Left ventricle myocardium inferior (tissue), 1 donor: ENCODE measurements at places on chromosomes 13 and 19.

DNA sequence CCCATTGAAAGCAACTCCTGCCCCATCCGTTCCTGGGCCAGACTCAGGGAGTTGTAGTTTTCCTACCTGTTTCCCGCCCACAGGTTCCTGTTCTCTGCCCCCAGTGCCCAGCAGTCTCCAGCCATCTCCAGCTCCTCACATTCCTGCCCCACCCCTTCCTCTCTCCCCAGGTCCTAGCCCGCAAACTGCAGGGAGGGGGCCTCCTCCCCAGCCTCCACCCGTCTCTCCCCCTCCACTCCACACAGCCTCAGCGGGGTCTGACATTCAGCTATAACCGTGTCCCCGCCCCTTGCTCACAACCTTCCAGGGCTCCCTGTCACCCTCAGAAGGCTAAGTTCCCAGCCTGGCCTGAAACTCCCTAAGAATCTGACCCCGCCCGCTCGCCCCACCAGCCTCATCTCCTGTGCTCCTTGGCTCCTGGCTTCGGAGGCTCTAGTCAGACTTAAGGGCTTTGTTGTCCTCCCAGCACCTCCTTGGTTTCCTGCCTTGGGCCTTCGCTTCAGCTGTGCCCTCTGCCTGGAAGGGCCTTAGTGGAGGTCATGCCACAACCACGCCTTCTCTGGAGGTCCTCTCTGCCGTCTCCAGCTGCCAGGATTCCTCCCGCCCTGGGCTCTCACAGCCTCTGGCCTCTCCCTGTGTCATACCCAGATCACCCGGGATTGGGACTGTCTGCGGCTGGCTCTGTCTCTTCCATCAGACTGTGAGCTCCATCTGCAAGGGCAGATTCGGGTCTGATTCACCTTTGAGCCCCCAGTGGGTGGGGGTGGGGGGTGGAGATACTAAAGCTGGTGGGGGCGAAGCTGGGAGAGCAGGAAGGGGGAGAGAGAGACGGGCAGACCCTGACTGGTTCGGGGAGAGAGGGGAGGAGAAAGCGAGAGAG is 5.1 kb upstream of the SPACA6 start:
- peak; percentile 74 for DNase-seq

- no peak for DNase-seq
These were observed 470.7 kb upstream of the SLITRK1 start for GRCh38 chr13:84352946-84353345.

- DNase-seq = no peak
These were observed 522.3 kb upstream of the NBEA start for GRCh38 chr13:34419755-34420154.

DNA sequence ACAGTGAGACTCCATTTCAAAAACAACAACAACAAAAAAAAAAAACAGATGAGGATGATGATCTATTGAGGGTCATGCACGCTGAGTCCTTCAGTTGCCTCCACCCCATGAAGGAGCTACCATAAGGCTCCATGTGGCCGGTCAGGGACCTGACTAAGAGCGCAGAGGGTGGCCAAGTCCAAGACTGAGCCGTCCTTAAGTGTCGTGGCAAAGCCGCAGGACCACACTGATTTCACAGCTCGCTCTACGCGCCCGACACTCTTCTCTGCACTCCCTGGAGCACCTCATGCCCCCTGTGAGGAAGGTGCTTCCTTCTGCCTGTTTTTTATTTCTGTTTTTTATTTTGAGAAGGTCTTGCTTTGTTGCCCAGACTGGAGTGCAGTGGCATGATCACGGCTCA is 12.3 kb downstream of the TTYH1 start:
- no peak for DNase-seq

GRCh38 chr19:28864577-28865042 is 348.3 kb downstream of the UQCRFS1 start:
- DNase-seq = peak; percentile 66

DNA sequence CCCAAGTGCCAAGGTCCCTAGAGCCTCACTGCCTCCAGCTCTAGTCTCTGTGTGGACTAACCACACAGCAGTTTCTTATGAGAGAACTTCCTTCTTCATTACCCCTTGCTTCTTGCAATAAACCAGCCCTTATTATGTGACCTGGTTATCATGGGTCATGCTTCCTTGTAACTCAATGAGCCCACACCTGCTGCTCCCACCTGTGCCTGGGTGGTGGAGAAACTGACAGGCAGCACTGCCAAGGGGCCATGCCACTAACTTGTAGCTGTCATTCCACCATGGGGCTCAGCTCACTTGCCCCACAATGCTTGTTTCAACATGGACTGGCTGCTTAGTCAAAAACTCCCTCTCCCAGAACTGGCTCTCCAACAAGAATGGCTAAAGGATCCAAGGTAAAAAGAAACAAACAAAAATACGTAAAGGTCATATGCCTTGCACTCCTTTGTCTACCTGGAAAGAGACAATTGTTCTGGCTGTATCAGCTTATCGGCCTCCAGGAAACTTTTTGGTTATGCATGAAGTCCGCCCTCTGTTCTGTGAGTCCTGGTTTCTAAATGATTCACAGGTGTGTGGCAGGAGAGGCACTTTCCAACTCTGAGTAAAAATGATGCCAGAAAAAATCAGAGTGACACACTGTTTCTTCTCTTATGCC is 446.4 kb downstream of the COG6 start:
- DNase-seq = no peak

DNA sequence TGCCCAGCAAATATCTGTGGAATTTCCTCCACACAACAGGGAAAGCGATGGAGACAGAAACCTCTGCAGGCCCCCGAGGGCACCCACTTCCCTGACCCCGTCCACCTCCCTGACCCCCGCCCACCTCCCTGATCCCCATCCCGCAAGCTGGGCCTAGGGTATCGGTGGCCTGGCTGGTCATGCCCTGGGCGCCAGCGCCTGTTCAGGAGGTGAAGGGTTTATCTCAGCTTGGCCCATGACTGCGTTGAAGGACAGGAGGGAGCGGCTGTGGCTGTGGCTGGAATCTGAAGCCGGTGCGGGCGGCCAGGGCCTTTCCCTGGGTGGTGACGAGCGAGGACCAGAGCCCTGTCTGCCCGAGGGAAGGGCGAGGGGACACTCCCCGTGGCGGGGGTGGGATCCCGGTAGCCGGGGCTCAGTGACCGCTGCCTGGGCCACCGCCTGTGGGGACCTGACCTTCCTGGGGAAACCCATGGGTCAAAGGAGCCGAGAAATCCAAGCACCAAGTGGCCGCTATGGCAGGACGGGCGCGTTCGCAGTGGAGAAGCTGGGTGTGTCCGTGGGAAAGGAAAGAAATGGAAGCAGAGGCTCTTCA is 20.7 kb downstream of the GAS6 start:
- DNase-seq = peak; percentile 49

DNA sequence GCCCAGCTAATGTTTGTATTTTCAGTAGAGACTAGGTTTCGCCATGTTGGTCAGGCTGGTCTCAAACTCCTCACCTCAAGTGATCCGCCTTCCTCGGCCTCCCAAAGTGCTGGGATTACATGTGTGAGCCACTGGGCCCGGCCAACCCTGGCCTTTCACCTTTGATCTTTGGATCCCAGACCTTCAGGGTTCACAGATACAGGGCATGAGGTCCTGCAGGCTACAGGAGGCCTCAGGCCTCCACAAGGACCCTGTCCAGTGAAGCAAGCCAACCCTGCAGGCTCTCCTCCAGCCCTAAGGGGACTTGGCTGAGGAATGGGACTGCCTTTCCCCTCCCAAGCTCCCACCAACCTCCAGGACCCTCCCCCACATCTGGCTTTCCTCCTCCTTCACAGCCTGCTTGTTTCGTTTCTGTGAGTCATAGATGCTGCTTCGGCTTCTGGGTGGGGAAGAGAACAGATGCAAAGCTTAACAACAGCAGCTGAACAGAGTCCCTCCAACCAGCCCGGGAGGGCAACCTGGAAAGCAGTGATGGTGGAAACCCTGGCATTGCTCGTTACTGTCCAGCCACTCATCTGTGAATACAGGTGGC is 11.8 kb downstream of the ARHGEF18 start:
- DNase-seq = no peak

- DNase-seq = no peak
These were observed at the start of gene TTC9B for GRCh38 chr19:40217934-40218890. Gene TTC9B (minus strand): TSS chr19:40218384. CDS start chr19:40218381, 3 bp downstream.

- DNase-seq = peak; percentile 58
These were observed 13.3 kb downstream of the SLC7A1 start for GRCh38 chr13:29582171-29582570.

- DNase-seq = no peak
These were observed 12.9 kb downstream of the N4BP2L1 start for GRCh38 chr13:32415019-32415418.

DNA sequence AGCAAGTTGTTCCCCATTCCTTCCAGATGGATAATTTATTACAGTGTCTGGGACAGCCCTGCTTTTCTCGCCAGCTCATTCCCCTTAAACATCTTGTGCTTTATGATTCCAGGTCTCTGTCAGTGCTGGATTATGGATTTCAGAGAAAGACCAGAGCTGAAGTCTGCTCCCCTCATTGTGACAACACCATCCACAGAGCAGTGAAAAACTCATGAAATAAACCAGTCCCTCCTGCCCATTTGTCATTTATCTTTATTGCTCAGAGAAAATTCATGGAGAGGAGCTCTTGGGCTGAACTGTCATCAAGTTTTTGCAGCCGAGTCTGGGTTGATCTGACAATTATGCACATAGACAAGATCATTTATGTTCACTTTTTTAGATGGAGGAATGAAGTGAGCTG is 92.7 kb upstream of the GPR12 start:
- DNase-seq = no peak

- no peak for DNase-seq
These were observed 155.5 kb downstream of the FLT1 start for GRCh38 chr13:28339419-28339818.
